ENCODE measurements at places on chromosomes 5 and 9.

- no peak for DNase-seq
These were observed 28.3 kb downstream of the LRSAM1 start for GRCh38 chr9:127479507-127480081.

DNA sequence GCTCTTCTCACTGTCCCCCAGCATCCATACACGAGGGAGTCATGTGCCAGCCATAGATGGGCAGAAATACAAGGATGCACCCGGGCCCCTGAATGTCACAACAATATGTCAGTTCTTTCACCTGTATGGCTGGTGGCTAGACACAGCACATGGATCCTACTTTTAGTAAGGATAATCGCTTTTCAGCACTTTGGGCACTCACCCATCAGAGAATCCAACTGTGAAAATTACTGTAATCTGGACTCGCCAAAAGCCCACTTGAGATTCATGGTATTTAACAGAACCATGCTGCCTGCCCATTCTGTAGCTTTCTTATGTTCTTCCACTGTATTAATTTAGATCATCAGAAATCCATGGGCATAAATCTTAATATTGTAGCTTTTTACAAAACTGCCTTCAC, 124.8 kb downstream of the FRMD3 start:
- no peak for DNase-seq

DNA sequence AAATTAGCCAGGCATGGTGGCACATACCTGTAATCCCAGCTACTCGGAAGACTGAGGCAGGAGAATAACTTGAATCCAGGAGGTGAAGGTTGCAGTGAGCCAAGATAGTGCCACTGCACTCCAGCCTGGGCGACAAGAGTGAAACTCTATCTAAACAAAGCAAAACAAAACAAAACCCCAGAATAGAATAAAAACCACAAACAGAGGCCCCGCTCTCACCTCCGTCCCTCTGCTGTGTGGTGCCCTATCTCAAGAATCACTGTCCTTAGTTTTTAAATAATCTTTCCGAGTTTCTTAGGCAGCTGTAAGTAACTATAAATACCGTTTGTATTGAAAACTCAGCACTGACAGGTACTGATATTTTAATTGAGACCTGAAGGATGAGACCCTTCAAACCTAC, 42.7 kb upstream of the IER5L start:
- DNase-seq, result no peak

GRCh38 chr9:125637241-125637640, 69.8 kb downstream of the MAPKAP1 start:
- DNase-seq, result no peak

- no peak for DNase-seq
These were observed 1646.1 kb upstream of the CDH6 start for GRCh38 chr5:29547236-29547865.

DNA sequence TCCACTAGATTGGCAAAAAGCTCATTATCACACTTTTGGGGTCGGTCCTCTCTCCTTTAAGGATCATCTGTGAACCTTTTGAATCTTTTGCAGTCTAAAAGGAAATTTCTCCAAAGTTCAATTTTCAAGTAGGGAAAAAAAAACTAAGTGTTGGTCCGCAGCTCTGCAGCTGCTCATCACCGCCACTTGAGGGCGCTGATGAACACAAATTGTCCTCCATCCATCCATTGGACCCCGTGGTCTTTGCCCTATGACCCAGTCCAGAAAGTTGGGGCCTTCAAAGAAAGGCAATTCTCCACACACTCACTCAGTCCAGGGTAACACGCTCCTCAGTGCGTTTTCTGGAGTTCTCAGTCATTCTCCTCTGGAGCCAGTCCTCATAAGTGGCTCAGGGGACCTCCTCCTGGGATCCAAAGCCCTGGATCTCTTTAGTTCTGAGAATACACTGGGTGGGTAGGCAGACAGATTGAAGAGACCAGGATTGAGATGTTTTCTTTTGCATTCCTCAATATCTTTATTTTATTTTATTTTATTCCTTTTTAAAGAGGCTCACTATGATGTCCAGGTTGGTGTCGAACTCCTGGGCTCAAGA, 63.6 kb upstream of the SLC28A3 start:
- no peak for DNase-seq

DNA sequence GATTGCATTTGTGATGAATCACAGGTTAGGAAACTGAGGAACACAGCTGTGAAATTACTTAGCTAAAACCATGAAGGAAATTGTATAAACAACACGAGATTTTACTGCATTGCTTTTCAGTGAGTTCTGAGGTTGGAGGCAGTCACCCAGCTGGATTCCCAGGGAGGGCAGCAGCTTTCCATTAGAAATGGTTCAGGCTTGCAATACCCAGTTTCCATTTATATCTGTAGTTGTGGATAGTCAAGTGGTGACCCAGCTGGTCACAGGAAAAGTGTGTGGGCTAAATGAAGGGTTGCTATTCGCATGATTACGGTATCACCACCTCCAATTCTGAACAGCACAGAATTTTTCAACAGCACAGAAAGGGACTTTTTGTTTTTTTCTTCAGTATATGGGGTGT, 34.3 kb upstream of the SPATA31D4 start:
- no peak for DNase-seq

Data from ovary (tissue), 10 donors.